ENCODE measurements at places on chromosomes 12 and 14. TPM values are rescaled to one million over a fixed set of nuclear protein-coding genes. Genes with fewer than 3 reads are reported as not detected.

The CHURC1 gene
- 85.7 TPM for total RNA-seq

The DHRS2 gene
- total RNA-seq: 0.52 TPM

The RASSF9 gene
- total RNA-seq: 4.2 TPM

The P2RX2 gene
- not detected for total RNA-seq

All from suprapubic skin (tissue), 4 donors.